ENCODE measurements at places on chromosomes 16 and 17.
A peak's percentile ranks its signal among the peaks of the same experiment; 100 is the strongest.

DNA sequence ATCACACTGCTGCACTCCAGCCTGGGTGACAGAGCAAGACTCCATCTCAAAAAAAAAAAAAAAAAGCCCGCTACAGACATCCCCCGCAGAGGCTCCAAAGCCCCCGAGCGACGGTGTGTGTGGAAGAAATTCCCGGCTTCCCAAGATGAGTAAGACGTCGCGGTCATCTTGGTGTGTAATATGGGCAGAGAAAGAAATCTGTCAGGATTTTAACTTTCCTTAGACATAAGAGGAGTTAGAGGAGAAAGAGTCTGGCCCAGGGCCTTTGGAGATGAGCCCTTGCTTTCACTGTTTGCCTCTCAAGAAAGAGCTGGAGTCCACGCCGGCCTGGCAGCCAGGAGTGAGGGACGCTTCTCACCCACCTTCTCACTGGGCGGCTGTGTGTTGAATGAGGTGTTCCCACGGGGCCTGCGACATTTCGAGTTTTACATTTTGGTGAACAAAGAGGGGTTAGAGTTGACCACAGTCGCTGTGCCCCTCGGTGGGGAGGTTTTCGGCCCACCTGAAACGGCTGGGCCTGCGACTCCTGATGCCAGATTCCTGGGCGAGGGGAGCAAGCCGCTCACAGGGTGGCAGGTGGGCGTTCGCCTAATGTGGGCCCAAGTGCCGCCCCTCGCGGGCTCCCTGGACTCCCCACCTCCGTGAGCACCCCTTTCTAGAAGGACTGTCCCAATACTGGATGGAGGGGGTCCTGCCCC, 17.9 kb downstream of the C1QTNF1 start:
- DNase-seq: no peak

DNA sequence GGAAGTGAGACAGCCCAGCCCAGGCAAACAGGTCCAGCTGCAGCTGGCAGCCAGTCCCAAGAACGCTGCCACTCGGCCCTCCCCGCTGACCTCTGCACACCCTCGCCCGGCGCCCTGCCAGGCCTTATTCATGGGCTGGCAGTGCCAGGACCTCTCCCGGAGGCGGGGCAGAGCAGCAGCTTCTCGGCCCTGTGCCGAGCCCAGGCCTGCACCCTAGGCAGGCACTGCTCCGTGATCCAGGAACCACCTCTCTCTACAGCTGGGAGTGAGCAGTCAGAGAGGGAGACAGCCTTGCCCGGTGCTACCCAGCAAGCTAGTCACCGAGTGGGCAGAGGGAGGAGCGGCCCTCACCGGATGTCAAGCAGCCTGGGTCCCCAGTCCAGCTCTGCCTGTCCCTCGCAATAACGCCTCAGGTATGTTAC, 79.9 kb upstream of the CBX4 start:
- DNase-seq: no peak

GRCh38 chr16:563072-563644, 3.0 kb downstream of the PRR35 start:
- no peak for DNase-seq

DNA sequence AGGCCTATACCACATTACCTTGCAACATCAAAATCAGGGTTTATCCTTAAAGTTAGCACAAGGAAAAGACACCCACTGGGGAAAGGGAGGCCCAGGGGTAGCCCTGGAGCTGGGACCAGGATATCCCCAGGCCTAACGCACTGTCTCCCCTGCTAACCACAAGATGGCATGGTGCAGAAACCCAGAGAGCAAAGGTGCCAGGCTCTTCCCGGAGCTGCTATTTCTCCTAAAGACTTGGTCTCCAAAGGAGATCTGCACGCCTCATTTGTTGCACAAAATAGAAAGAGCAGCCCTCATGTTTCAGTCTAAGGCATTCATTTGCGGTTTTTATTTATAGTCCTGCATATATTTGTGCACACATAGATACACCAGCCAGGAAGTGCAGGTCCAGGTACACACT, 408.6 kb downstream of the SOX9 start:
- DNase-seq: no peak

- peak; percentile 81 for DNase-seq
Measured at GRCh38 chr17:82297280-82297713, 20.1 kb downstream of the CD7 start.

DNA sequence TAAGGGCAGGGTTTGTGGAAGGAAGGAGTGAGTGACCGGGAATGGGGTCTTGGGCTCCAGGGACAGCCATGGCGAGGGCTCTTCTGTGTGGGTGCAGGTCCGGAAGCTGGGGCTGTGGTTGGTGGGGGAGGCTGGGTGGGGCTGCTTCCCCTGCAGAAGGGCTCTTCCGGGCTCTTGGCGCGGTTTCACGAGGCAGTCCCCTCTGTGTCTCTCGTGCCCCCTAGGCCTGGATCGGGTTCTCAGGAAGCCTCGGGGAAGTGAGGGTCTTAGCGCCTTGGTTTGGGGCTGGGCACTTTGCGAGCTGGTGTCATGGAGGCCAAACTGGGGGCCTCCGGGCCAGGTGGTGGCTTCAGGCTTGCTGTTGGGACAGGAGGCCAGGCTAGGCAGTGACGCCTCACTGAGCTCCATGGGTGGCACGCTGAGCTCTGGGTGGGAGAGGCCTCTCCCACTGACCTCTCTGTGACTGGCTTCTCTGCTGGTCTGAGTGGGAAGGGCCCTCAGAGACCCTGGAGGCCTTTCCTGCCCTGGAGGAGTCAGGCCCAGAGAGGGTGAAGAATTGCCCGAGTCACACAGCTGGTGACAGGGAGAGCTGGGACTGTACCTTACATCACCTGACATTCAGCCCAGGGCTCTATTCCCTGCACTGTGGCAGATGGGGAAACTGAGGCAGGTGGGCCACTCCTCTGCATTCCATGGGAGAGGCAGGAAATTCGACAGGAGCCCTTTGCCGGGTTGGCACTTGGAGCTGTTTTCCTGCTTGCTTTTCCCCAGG, 8.2 kb downstream of the ADCY7 start:
- DNase-seq: peak; percentile 45

DNA sequence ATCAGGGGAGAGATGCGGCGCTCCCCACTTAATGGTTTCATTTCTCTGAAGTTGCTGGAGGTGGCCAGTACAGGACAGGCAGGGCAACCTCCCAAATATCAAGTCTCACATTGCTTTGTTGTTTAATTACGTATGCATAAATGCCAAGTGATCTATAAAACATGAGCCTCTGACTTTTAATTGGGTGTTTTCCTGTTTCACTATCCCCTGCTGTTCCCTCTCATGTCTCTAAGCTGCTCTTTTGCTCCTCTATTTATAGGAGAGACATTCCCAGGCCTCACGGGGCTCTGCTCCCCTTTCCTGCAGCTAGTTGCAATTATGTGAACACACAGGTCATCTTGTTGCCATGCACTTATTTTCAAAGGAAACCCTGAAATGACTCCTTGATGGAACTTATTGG, 1173.5 kb upstream of the GOT2 start:
- no peak for DNase-seq

GRCh38 chr17:42573095-42573494, 4.4 kb downstream of the PSMC3IP start:
- DNase-seq: no peak

DNA sequence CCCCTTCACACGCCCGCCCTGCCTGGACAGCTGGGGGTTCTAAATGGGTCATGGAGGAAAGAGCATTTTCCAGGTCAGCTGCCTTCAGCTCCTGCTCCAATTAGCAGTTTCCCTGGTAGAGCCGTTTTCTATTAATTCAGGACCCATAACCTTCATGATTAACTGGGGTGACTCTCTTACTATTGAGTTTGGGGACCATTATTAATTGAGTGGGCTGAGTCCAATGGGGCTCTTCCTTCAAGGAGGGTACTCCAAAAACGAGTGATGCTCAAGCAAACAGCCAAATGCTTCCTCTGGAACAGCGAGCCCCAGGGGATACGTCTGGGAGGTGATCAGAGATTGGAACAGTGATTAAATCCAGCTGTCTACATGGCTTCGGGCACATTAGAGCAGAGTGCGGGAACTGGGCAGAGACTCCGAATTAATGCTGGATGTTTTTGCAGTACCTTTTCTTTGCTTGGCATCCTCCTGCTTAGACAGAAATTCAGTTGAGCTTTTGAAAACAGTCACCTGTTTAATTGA, 68.1 kb upstream of the CACNG3 start:
- no peak for DNase-seq

- no peak for DNase-seq
Measured at GRCh38 chr16:85176541-85177447, 64.5 kb upstream of the CIBAR2 start.

GRCh38 chr16:46759309-46759708, 11.2 kb upstream of the MYLK3 start:
- DNase-seq: no peak

DNA sequence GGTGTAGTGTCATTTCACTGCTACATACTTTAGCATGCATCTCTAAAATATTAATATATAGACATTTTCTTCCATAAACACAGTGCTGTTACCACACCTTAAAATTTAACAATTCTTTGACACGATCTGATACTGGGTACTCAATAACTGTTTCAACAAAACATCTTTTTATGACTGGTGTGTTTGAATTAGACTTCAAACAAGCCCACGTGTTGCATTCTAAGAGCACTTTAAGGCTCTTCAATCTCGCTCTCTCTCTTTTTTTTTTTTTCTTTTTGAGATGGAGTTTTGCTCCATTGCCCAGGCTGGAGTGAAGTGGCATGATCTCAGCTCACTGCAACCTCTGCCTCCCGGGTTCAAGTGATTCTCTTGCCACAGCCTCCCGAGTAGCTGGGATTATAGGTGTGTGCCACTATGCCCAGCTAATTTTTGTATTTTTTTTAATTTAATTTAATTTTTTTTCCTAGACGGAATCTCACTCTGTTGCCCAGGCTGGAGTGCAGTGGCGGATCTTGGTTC, 15.8 kb upstream of the SLC46A1 start:
- no peak for DNase-seq

DNA sequence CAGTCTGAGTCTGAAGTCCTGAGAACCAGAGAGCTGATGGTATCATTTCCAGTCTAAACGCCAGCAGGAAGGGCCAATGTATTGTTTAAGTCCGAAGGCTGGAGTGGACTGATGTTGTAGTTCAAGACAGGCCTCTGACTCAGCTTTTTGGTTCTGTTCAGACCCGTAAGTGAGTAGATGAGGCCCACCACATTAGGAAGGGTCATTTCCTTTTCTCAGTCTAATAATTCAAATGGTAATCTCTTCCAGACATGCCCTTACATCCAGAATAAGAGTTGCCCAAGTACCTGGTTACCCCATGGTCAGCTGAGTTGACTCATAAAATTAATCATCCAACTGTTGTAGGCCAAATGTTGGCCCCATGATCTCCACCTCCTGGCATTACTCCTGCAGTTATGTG, 442.6 kb upstream of the HSBP1 start:
- no peak for DNase-seq

DNA sequence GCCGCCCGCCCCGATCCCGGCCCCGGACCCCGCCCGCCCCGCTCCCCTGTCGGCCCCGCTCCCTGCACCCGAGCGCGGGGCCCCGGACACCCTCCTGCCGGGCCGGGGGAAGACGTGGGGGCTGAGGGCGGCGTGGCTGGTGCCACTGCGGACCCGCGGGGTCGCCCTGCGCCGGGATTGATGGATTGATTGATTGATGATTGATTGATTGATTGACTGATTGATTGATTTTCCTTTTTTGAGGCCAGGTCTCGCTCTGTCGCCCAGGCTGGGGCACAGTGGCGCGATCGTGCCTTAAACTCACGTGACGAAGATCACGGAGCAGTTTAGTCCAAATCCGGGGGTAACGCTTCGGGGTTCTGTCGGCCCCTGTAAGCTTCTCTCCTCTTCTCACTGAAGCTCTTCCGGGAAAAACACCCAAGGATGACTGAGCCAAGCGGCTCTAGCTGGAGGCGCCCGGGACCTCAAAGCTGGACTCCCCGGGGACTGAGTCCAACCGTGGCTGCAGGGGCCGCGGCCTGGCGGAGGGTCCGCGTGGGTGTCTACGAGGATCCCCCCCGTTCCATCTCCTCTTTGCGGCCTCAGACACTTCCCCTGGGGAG, 40.2 kb upstream of the BHLHA9 start:
- DNase-seq: no peak

DNA sequence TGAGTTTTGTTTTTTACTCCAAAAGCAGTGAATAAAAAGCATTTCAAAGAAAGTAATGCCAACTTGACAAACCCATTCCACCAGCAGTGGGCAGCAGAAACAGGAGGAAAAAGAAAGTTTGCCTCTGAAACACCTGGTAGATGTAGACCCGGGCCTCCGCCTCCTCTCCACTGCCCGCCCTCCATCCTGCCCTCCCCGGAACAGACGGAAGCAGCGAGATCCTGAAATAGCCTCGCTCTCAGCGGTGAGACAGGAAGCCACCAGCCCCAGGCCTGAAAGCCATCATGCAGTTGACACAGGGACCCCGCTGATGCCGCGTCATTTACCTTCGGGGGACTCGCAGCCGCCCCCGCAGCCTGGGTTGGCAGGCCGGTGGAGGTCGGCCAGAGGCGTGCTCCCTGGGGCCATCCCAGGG, 67.8 kb downstream of the C16orf78 start:
- peak; percentile 44 for DNase-seq

- no peak for DNase-seq
Measured at GRCh38 chr17:79661292-79662041, 50.6 kb upstream of the RBFOX3 start.

DNA sequence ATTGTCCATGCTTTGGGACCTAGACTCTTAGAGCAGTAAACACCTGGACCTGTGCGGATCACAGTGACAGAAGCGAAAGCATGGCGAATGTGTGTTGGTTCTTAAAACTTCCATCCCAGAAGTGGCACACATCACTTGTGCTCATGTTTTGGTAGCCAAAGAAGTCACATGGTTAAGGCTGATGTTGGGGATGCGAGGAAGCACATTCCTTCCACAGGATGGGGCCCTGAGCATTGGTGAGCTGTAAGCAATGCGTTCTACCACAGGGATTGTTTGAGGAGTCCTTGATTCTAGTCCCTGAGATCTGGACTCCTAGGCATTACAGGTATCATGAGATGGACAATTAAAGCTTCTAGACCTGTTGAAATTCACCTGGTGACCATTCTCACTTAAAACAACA, 375.9 kb downstream of the UTP18 start:
- DNase-seq: no peak

DNA sequence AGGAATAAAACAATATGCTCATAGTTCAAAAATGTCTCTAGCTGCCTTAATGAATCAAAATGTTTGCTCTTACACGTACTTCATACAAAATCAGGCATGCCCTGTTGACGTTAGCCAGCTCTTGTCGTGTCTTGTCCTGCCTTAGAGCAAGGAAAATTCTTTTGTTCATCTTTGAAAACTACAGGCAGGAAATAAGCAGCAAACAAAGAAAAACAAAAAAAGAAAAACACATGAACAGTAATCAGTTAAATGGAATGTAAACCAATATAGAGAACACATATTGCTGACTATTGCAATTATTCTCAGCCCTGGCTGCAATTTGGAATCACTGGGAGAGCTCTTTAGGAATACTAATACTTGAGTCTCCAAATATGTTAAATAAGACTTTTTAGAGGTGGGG, 1.7 kb downstream of the CAPNS2 start:
- DNase-seq: no peak

GRCh38 chr16:7910116-7910515, 577.5 kb downstream of the RBFOX1 start:
- no peak for DNase-seq

GRCh38 chr17:69870091-69870530, 204.9 kb upstream of the KCNJ16 start:
- DNase-seq: no peak

- DNase-seq: no peak
Measured at GRCh38 chr16:56931271-56931891, 561 bp upstream of the HERPUD1 start.

- no peak for DNase-seq
Measured at GRCh38 chr17:41705271-41705991, 6.7 kb upstream of the GAST start.

All from effector CD4-positive, alpha-beta T cell (primary cell).